ENCODE measurements at places on chromosomes 2 and 18.

GRCh38 chr2:183248866-183249567 lies 124.8 kb downstream of the NUP35 start:
- DNase-seq: peak; percentile 32

- no peak for DNase-seq
These were observed 963 bp downstream of the ERFE start for GRCh38 chr2:238159661-238160205.

DNA sequence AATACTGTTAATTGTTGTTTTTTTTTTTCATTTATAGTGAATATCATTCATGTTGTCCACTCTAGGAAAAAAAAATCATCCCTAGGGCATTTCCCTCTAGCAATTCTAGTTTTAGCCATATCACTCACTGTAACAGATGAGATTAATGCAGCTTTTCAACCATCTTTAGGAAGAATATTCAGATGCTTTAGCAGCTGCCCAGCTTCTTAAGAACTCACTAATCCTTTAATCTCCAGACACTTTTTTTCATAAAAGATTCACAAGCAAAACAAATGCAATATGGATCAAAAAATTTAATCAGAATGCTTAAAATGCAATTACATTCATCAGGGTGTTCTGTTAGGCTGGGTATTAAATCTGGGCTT lies 692.6 kb downstream of the ERBB4 start:
- DNase-seq: no peak

DNA sequence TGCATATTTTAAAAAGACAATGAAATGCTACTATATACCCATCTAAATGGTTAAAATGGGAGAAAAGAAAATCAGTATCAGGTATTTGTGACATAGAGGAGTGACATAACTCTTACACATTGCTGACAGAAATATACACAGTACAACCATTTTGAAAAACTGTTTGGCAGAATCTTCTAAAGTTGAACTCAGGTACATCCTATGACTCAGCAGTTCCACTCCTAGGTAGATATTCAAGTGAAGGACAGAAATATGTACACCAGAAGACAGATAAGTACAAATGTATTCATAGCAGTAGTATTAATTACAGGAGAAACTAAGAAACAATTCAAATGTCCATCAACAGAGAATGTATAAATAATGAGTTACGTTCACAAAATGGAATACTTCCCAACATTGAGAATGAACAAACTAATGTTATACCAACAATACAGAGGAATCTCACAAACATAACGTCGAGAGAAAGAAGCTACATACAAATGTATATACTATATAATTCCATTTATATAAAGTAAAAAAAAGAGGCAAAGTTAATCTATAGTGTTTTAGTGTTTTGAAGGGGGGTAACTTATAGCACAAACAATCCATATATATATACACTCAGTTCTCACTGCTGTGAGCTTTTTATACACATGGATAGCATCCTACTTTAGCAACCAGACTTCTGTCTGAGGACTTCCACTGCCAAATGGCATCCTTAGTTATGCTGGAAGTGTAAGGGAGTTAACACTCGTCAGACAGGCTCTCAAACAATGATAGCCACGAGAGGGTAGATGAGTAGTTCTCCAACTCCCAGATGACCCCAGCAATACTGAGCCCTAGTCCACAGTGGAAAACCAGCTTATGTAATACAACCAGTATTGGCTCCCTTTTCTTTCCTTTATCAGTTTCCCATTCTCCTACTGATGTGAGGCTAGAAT lies 172.5 kb downstream of the NBAS start:
- no peak for DNase-seq

GRCh38 chr2:101909760-101910159 lies 82.0 kb upstream of the IL1R2 start:
- DNase-seq: no peak

DNA sequence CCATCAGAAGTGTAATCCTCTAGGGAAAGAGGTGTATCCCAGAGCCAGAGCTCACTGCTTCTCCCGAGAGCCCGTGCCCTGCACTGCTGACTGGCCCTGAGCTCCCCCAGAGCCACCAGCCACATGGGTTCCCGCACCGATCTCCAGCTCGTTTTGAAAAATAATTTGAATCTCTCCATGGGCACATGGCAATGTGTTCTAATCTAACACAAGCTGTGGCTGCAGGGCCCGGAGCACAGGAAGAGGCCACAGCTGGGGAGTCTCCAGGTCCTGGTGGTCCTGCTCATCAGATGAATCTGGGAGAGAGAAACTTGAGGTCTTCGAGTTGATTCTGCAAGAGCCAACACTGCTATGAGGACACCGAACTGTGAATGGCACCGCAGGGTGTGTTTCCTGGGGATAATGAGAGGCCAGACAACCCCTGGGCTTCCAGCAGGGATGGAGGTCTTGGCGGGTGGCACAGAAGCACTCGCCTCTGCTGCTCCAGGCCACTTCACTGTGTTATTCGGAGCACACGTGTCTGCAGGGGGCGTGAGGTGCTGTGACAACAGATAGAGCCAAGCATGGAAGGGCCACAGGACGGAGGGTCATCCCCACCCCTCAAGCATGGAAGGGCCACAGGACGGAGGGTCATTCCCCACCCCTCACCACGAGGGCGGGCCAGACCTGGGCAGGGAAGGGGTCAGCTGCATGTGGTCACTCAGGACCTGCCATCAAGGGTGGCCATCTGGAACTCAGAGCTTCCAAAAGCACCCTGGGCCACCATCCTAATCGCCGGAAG lies 196.8 kb downstream of the NDUFA10 start:
- DNase-seq: no peak

- peak; percentile 92 for DNase-seq
These were observed 33.8 kb downstream of the CCDC93 start for GRCh38 chr2:117979911-117980701.

GRCh38 chr18:73793386-73793785 lies 354.2 kb downstream of the FBXO15 start:
- peak; percentile 48 for DNase-seq

- DNase-seq: no peak
These were observed 165.5 kb upstream of the HAAO start for GRCh38 chr2:42957861-42958301.

DNA sequence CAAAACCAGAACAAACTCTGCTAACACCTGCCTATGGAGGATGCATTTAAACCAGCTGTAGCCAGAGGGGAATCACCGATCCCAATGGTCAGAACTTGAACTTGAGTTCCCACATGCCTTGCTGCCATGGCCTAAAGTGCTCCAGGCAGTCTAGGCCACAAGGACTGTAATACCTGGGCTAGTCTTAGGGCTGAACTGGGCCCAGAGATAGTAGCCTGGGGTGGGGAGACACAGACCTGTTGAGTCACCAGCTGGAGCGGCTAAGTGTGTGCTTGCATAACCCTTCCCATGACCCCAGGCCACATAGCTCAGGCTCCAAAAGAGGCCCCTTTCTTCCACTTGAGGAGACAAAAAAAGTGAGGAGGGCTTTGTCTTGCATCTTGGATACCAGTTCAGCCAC lies 515.0 kb upstream of the DDX18 start:
- DNase-seq: no peak

GRCh38 chr2:48180557-48180956 lies 274.3 kb upstream of the FBXO11 start:
- no peak for DNase-seq

DNA sequence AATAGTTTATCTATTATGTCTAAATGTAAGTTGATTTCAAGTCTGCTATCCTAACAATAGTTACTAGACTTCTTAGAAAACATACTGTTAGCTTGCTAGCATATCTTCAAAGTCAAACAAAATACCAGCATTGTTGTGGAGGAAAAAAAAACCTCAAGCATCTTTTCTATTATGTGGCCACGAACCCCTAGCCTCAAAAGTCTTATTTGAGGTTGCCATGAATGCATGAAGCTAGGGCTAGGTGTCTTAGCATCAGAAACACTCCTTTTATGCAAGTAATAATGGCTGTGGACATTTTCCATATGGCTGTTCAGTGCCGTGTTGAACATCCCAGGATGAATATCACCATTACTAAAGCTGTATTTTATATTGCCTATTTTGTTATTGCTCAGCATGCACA lies 86.6 kb upstream of the OTX1 start:
- DNase-seq: no peak

DNA sequence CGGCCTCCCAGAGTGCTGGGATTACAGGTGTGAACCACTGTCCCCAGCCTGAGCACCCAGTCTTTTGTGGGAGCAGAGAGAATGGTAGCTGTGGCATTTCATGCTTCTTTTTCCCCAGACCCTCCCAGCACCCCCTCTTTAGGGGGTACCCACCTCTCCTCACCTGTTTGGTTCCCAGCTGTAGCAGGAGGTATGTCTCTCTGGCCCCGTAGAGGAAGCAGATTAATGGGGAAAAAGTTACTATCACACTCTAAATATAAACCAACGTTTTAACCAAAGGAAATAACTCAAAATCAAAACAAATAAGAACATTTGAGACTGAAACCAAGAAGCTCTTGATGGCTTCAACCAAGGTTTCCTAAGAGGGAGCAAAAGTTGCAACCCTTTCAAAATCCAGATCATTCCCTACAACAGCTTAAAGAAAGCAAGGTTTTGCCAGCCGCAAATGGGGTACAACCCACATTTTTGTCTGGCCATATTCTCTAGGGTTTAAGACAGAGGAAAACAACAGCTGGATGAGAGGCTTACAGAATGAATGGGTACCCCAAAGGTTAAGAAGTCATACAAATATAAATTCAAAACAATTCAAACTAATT lies 8.0 kb downstream of the RNF125 start:
- no peak for DNase-seq

DNA sequence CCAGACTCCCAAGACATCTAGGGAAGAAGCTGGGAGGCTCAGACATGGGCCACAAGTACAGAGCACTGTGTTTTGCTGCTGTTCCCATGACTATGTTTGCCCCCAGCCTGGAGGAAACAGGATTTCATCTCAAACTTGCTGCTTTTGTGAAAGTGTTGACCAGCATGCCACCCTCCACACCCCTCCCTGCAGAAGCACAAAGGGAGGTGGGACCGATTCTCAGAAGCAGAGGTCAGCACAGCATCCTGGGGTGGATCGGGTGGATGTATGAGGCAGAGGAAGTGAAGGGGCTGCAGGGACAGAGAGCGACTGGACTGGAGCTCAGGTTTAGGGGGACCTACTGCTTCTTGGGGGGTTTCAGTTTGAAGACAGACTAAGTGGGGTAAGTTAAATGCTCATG lies 209.2 kb downstream of the ZNF516 start:
- DNase-seq: no peak

GRCh38 chr18:34697233-34697632 lies 12.9 kb upstream of the DTNA start:
- peak; percentile 15 for DNase-seq

GRCh38 chr2:206728277-206729199 lies 10.3 kb upstream of the DYTN start:
- no peak for DNase-seq

- DNase-seq: no peak
These were observed 314.1 kb downstream of the STK39 start for GRCh38 chr2:167933097-167933814.

DNA sequence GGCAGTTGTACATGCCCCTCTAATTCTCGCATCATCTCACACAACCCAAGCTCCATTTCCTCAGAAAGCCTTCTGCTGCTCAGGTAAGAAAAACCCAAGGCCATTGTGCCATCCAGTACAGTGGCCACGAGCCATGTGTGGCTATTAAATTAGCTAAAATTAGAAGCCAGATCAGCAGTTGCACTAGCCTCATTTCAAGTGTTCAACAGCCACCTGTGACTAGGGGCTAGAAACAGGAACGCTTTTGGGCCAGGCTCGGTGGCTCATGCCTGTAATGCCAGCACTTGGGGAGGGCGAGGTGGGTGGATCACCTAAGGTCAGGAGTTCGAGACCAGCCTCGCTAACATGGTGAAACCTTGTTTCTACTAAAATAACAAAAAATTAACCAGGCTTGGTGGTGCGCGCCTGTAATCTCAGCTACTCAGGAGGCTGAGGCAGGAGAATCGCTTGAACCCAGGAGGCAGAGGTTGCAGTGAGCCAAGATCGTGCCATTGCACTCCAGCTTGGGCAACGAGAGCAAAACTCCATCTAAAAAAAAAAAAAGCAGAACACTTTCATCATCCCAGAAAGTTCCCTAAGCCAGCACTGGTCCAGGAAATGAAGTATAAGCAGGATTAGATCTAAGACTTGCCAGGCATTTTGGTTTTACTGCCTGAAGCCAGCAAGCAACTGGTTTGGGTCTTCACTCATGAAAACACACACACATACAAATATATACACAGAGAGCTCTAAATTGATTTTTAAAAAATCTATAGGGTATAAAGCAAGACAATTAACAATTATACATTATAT lies 35.7 kb downstream of the ATP8B1 start:
- no peak for DNase-seq

GRCh38 chr2:163593982-163594381 lies 141.8 kb downstream of the FIGN start:
- DNase-seq: no peak

GRCh38 chr2:118084491-118085089 lies 3.7 kb upstream of the INSIG2 start:
- DNase-seq: no peak

GRCh38 chr2:64698668-64699444 lies 45.1 kb upstream of the SERTAD2 start:
- DNase-seq: peak; percentile 95

GRCh38 chr2:222946700-222947287 lies 86.0 kb downstream of the ACSL3 start:
- DNase-seq: peak; percentile 35

DNA sequence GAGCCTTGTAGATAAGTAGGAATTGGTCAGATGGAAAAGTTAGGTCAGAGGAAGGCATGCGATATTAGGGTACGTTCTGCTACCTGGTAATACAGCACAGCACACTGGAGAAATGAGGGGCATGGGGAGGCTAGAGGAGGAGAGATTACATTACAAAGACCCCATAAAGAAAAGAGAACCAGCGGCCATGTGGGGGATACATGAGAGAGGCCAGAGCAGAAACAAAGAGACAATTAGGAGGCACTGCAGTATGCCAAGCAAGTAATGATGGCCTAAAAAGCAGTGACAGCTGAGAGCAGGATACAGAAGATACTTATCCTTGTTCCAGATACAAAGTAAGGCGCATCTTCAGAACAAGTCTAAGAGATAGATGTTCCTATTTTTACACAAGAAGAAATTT lies 40.0 kb downstream of the TXNL1 start:
- no peak for DNase-seq

GRCh38 chr2:85445316-85446295 lies 27.1 kb downstream of the SH2D6 start:
- DNase-seq: peak; percentile 86

DNA sequence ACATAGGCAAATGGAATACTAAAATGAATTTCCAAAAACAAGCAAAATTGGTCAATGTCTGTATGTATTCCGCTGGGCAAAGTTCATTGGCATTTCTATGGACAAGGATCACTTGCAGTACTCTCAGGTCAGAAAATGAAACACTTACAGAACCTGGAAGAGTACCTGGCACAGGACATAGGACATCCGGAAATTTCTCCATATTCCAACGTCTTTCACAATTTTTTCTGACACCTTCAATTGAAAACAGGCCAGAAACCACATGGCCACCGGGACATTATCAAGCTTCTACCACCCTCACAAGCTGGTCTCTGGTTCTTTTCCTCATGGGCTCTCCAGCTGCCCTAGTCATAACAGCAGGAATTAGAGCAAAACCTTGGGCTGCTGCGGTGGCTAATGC lies 96.9 kb upstream of the MSH6 start:
- DNase-seq: no peak

GRCh38 chr18:23259701-23260681 lies 124.7 kb downstream of the CABLES1 start:
- DNase-seq: peak; percentile 75
